ENCODE measurements at places on chromosomes 6 and 20.

DNA sequence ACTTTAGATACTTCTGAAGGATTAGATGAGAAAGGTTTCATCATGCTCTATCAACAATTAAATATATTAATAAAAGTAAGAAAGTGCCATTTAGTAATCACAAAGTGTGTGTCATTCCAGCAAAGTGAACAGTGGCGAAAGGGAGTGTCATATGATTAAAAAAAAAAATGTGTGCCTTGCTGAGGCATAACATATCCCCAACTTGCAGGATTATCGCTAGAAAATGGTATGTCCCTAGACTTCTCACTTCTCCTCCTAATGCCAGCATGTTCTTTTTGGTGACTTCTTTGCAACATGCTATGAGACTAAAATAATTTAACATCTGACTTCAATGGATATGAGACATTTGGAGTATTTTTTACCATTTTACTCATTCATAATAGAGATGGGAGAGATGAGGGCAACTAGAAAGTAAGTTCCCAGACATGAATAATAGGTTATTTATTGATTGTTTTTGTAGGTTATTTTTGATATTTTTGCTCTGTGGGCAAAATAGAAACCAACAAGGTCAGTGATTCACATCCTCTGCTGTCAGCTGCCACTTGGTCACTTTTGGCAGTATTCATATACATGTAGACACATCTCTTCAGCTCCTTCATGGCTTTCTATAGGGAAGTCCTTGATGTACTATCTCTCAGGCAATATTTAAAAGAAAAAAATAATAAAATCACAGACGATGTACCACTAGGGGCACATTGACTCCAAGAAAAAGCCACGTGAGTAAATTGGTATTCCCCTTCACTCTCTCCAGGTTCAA is 370.1 kb downstream of the BMP2 start:
- peak; percentile 11 for DNase-seq

- DNase-seq, result peak; percentile 73
These were observed 29.0 kb downstream of the HNF4A start for GRCh38 chr20:44384423-44385027.

GRCh38 chr20:43727980-43728590 is 1.3 kb upstream of the GTSF1L start:
- DNase-seq, result no peak

- DNase-seq, result no peak
These were observed 37.6 kb downstream of the SULF2 start for GRCh38 chr20:47747669-47748031.

- no peak for DNase-seq
These were observed 131.5 kb upstream of the MAN1A1 start for GRCh38 chr6:119480961-119481497.

- DNase-seq, result no peak
These were observed 24.1 kb upstream of the SLC32A1 start for GRCh38 chr20:38700141-38700540.

- no peak for DNase-seq
These were observed 216.6 kb upstream of the UFL1 start for GRCh38 chr6:96304997-96305396.

DNA sequence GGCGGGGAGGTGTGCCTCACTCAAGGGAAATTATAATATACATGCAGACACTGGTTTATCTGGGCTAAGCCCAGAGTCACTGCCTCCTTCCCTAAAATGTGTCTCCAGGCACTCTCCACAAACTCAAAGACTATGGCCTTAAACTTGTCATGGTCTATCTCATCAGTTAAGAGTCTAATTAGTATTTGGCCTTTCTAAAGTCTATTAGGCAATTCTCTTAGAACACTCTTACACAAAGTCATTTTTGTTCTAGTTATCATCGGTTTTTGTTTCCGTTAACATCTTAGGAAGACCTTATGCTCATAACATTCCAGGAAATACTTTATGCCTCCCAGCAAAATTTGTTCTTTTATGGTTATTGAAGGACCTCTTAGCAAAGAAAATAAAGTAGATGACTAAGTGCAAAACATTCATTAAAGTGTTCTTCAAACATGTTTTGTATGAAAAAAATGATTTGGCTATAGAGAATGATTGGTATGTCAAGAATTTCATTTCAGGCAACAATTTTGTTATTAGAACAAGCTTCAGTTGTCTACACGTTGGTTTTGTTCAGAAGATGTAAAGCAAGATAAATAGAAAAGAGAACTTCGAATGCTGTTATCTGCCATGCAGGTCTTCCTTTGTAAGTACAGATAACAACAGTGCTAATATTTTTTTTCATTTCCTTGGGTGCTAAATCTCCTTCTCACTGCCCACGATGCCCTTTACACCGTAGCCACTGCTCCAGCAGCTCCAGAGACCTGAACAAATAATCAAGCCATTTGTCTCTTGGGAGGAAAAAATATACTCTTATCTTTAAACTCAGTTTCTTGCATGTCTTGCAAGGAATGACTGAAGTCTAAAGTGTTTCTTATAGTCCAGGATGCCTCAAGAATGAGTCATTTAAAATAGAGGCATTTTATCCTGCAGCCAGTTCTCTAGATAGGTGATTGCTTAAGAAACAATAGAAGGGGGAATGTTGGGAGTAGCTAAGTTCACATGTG is 170.4 kb downstream of the HTR1B start:
- DNase-seq, result peak; percentile 97

DNA sequence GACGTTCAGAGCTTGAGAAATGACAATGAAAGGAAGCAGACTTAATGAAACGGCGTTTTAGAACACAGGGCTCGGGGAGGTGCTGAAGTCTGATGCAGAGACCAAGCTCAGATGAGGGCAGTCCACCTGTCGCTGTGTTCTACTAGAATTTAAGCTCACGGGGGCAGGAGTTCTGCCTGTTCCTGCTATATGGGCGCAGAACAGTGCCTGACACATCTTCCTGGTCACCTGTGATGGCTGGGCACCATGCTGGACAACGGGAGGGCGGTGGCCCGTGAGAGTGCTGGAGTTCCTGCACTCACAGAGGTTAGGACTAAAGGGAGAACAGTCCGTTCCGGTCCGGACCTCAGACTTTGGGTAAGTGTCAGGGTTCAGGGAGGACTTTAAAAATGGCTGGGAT is 130.6 kb downstream of the ERMARD start:
- DNase-seq, result no peak

DNA sequence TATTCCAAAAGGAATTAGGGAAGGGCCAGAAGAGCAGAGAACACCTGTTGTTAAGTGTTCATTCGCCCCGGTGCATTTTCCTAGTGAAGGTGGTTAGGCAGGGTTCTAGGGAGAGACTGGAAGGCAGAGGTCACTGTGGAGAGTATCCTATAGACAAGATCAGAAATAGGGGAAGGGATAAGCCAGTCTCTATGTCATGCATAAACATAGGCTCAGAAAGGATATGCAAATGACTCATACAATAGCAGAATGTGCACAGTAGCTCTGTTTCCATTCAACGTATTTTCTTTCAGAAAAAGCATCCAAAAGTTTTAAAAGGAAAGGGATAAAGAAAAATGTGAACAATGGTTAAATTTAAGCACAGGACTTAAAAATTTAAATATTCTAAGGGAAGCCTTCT is 47.4 kb downstream of the BMP6 start:
- peak; percentile 30 for DNase-seq

DNA sequence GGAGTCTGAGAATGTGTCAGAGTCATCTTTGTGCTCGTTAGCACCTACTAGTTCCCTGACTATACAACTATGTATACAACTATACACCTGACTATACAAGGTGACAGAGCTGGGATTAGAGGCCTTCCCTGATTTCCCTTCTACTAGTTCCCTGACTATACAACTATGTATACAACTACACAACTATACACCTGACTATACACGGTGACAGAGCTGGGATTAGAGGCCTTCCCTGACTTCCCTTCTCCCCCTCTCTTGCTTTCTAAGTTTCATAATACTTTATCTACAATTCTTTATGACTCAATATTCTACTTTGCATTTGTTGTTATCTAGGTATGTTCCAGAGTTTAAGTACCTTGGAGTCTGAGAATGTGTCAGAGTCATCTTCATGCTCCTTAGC is 68.0 kb downstream of the HS3ST5 start:
- DNase-seq, result no peak

DNA sequence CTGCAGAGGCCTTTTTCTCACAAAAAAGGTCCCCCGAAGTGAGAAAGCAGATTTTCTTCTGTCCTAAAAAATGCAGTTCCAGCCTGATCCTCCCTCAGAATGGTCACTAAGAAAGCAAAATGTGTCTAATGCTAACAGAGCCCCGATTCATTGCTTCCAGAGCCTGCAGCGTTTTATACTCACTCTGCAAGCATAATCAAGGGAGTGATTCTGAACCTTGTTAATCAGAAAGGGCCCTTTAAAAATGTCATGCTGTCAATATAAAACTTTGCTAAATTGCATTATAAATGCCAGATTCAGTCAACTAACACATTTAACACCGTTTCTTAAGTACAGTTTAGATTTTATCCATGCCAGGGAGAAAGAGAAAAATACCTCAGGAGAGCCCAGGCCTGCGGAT is 202.8 kb downstream of the CD83 start:
- no peak for DNase-seq

- no peak for DNase-seq
These were observed 26.1 kb downstream of the SEC63 start for GRCh38 chr6:107931894-107932293.

- no peak for DNase-seq
These were observed 782 bp upstream of the PCMTD2 start for GRCh38 chr20:64254571-64255360.

- DNase-seq, result peak; percentile 40
These were observed 5.0 kb downstream of the BRD2 start for GRCh38 chr6:32973144-32974015.

DNA sequence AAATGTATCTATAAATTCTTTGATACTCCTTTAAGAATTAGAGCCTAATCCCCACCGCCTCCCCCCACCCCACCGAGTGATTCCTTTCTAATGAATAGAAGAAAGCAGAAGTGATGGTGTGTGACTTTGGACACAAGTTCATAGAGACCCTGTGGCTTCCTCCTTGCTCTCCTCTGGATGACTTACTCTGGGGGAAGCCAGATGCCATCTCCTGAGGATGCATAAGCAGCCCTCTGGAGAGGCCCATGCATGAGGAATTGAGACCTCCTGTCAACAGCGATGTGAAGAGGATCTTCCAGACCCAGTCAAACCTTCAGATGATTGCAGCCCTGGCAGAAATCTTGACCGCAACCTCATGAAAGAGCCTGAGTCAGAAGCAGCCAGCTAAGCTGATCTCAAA is 21.1 kb downstream of the AHCY start:
- DNase-seq, result no peak

DNA sequence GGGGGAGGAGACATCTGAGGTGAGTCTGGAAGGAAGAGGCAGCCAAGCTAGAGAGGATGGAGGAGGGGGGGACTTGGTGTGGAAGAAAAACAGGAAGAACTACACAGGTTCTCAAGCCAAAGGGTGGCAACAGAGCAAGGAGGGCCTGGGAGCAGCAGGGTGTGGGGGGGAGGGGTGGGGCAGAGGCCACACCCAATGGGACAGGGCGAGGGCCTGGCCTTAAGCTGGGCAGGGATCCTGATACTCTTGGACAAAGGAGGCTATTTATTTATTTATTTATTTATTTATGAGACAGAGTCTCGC is 359.0 kb downstream of the ZFAND3 start:
- no peak for DNase-seq

DNA sequence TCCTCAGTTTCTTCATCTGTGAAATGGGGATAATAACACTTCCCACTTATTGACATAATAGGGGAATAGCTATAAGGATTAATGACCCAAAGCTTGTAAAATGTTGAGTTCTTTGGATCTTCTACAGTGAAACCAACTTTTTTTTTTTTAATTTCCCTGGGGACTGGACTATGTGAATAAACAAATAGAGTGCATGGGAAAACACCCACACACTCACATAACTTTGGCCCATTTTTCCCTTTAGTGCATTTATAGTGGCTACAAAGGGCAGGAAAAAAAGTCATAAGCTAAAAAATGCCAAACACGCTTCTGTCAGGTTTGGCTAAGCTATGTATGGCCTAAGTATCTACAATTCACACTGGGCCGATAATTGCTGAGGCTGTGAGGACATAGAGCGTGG is 406.2 kb upstream of the JAG1 start:
- peak; percentile 22 for DNase-seq

GRCh38 chr6:147793871-147794643 is 285.6 kb downstream of the SAMD5 start:
- DNase-seq, result no peak

DNA sequence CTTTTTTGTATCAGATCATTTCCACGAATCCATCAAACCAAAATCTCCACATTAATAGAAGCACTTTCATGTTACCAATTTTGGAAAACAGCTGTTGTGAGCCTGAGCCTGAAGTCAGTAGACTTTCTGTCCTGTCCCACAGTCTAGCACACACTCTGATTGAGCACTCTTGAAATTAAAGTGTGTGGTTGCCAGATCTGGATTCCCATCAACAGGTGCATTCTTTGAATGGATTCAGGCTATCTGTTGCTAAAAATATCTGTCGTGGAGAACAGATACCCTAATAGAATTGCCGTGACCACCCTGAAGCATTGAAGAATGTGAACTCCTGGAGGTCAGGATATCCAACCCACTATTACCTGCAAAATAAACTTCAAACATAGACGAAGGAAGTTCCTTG is 73.3 kb downstream of the TFAP2A start:
- DNase-seq, result no peak

DNA sequence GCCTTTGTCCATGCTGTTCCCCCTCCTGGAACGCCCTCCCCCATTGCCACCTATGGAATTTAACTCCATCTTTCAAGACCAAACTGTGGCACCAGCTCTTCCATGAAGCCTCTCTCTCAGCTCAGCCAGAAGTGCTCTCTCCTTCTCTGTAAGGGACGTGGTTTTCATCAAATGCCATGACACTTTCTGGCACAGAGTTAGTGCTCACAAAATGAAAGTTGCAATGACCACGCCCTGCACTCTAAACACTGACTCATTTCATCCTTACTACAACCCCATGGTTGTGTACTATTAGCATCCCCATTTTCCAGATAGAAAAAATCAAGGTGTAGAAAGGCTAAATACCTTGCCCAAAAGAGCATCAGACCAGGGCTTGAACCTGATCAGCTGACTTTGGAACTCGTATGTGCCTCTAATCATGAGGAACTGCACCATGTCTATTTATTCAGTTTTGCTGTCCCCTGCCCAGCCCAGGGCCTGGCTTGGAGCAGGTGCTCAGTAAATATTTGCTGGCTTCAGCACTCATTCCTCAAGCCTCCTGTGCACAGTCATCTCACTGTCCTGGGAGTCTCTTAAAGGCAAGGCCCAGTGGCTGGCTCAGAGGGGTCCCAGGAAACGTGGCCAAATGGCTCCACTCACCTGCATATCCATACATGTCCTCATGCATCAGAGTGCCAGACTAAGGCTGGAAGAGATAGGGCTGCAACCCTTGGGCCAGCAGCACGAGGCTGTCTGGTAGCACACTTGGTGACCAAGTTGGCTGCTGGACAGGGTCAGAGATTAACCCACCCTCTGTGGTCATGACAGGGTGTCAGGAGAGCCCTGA is 77.9 kb downstream of the MRPL14 start:
- no peak for DNase-seq
